ENCODE measurements at places on chromosomes 1 and 21.

DNA sequence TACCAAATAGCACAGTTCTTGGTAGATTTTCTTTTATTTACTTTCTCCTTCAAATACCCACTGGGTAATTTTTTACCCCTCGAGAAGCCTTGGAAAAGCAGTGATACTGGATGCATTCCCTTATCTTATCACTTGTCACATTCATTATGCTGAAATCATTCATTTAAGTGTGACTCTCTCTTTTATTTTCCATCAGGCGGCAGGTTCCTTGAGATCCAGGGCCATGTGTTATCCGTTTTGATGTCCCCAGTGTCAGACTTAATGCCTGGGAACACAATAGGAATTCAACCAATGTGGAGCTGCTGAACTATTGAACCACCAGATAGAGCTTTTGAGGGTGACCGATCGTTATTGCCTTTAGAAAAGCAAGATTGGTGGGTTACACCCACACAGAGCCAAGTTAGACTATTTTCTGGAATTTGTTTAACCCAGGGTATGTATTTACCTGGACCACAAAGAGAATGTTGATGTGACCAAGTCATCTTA is 51.5 kb upstream of the ATP5PO start:
- DNase-seq = no peak

DNA sequence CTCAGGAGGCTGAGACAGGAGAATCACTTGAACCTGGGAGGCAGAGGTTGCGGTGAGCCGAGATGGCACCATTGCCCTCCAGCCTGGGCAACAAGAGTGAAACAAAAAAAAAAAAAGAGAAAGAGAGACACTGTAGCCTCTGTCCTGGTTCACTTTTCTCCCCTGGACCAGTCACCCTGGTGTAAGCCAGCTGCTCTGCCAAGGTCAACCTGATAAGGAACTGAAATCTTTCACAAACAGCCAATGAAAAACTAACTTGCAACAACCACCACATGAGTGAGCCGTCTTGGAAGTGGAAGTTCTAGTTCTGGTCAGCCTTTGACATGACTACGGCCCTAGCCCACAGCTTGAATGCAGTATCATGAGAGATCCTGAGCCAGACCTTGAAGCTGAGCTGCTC is 36.8 kb upstream of the CXADR start:
- no peak for DNase-seq

DNA sequence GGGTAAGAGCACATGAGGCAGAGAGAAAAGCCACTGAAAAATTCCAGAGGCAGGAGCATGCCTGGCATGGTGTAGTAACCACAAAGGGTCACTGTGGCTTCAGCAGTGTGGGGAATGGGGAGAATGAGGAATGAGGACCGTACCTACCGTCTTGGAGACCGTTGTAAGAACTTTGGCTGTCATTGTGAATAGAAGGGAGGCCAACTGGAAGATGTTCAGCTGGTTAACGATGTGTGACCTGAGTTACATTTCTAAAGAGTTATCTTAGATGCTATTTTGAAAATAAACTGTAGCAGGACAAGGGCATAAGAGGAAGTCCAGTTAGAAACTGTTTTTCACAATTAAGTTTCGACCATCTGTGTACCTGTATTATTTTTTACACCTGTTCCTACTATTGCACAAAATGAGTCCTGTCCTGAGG is 365.5 kb upstream of the SGIP1 start:
- DNase-seq = no peak

DNA sequence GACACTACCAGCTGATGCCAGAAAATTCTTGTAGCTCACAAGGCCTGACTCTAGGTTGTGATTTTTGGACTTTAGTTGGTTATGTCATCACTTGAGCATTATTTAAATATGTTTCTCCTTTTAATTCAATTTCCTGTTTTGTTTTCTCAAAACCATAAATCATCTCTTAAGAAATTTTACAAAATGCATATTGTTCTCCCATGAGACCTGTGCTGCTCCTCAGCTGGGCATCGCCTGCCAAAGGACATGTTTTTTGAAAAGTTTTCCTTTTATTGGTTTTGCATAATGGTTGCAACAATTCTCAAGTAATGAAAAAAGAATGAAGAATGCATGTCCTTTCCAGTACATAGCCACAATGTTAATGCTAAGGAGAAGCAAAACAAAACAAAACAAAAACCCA is 204.7 kb upstream of the LYPLAL1 start:
- no peak for DNase-seq

- DNase-seq = no peak
Measured at GRCh38 chr1:17875171-17875881, 120.2 kb downstream of the ACTL8 start.

DNA sequence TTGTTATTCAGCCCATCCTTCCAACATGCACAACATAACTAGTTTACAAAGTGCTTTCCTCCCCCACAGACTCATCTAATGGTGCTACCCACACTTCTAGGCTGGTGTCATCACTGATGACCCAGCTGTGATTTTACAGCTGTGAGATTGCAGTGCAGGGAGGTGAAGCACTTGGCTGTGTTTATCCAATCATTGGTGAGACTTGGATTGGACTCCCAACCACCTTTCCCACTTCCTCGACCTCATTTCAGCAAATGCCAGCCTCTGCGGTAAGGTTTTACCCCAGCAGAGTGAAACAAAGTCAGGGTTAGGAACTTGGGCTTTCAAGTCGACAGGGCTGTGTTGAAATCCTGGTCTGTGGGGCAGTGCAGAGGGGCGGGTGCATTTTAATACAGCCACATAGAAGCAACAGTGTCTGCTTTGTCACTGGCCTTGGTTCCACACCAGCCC is 22.1 kb downstream of the ECHDC2 start:
- no peak for DNase-seq

DNA sequence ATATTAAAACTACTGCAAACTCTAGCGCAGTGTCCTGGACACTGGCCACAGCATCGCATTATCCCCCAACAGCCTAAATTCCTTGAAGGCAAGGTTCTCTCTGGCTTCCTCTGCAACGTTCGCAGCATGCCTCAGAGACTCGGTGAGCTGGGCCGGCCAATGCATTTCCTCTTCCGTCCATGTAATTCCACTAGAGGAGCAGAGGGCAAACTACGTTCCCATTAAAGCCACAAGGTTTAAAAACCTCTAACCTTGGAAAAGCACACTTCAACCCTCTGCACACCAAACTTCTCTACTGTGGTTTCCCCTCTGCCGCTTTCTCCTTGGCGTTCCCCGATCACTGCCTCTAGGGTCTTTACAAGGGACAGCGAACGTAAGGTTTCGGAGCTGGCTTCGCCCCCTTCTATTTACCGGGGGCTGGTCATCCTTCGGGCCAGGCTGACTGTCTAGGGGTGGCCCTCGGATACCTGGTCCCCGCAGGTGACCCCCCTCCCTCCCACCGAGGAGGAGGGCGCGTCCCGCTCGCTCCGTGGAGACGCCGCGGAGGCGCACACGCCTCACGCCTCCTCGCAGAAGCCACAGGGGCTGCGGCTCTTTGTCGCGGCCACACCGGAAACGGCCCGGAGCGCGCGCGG is 456 bp upstream of the SMYD2 start:
- DNase-seq = peak; percentile 31

GRCh38 chr21:34333121-34333739 is 30.6 kb upstream of the KCNE2 start:
- DNase-seq = no peak

GRCh38 chr1:234620272-234621126 is 10.5 kb upstream of the IRF2BP2 start:
- DNase-seq = no peak

GRCh38 chr1:176994931-176995596 is 169.4 kb downstream of the ASTN1 start:
- no peak for DNase-seq

DNA sequence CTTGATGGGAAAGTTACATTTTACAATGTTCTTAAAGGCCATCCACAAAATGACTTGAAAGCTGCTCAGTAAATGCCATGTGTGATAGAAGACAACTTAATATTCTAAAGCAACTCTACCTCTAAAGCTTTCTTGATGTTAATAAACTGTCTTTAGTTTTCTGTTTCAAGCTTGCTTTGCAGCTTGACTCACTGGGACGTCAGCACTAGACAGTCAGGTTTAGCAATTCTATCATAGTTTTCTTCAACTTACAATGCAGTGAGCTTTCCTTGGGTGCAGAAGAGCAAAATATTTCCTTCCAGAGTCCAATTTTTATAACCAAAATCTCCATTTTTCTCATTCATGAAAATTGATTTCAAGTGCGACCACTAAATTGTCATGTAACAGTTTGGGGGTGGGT is 273.1 kb downstream of the NTNG1 start:
- DNase-seq = no peak

GRCh38 chr1:10171105-10171767 is 39.1 kb upstream of the KIF1B start:
- no peak for DNase-seq

- no peak for DNase-seq
Measured at GRCh38 chr1:117629625-117630422, 24.0 kb downstream of the TENT5C start.

GRCh38 chr1:114130846-114131525 is 22.7 kb downstream of the SYT6 start:
- no peak for DNase-seq

DNA sequence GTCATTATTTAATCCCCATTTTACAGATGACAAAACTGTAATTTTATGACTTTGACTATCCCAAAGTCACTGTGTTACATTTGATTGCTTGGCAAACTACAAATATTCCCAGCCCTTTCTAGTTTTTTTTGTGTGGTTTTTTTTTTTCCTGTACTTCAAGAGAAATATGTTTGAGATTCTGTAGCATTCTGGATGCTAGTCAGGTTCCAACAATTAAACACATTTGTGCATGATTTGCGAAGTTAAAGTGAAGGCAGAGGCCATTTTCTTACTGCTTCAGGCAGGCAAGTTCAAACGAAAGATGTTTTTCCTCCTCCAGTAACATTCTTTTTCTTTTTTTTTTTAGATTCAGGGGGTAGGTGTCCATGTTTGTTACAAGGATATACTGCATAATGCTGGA is 107.9 kb upstream of the SERTAD4 start:
- DNase-seq = no peak

DNA sequence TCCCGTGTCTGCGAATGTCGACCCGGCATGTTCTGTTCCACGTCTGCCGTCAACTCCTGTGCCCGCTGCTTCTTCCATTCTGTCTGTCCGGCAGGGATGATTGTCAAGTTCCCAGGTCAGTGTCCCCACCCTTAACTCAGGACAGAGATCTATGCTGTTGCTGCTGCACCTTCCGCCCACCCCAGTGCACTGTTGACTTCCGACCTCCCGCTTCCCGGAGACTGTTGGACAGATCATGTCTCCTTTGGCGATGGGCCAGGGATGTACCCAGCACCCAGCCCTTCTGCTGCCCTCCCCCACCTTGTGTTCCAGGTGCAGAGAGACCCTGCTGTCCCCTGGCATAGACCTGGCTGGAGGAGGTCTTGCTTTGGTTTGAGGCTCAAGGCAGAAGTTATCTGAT is 41.3 kb downstream of the TNFRSF8 start:
- no peak for DNase-seq

DNA sequence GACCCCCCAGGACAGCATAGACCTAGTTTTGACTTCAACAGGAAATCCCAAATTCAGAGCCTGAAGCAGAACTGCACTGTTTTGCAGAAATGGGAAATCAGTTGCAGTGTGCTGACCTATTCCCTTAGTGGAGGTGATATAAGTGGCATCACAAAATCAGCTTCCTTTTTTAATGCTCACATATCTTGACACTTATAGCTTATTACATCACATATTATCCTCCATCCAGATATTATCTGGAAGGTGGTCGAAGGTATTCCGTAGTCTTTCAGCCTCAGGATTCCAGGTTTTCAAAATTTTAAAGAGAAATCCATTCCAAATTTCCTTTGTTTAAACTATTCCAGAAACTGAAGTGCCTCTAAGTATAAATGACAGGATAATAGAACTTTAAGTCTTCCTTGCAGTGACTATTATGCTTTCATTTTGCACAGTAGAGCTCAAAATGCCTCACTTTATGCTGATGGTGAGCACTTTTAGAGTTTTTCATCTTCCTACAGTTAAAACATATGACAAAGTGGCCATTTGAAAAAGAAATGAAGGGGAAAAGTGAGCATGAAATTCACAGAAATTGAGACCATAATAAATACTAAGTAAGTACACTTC is 106.4 kb upstream of the DPYD start:
- no peak for DNase-seq

DNA sequence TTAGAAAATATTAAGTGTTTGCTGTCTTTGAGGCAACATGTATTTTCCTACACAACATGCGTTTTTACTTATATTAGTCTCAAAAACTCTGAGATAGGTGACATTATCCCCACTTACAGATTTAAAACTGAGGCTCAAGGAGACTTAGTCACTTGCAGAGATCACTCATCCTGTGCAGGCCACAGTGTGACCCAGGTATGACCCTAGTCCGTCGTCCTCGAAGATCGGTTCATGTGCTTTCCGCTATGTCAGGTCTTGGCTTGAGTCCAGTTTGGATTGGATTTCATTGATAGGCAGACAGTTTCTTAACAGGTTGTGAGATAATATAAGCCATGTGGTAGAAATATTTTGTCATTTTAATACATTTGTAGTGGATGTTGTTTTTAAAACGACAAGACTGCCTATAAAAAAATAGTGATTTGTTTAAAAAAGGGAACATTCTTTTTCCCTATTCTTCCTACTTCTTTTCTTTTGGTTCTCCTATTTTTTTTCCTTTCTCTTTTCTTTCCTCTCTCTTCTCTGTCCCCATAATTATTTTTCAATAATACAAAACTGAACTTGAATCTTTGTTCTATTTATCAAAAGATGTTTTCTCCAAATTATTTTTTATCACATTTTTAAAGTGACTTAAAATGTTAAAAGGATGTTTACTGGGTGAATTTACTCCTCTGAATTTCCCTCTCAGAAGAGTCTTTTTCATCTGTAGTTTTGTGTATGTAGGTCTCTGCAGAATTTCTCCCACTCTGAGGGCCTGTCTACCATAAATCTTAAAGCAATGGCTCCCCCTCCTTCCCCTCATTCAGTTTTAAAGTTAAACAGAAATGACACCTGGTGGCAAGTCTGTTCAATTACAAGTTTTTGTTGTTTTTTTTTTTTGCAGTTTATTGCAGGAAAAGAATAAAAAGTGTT is 81.8 kb downstream of the PHTF1 start:
- no peak for DNase-seq

GRCh38 chr1:208235982-208236761 is 8.0 kb downstream of the PLXNA2 start:
- DNase-seq = no peak

- no peak for DNase-seq
Measured at GRCh38 chr1:64826991-64827390, 82.1 kb downstream of the RAVER2 start.

- DNase-seq = no peak
Measured at GRCh38 chr1:163035446-163036249, 33.5 kb upstream of the RGS4 start.

- DNase-seq = no peak
Measured at GRCh38 chr21:33208534-33208933, 21.2 kb upstream of the IFNAR2 start.

DNA sequence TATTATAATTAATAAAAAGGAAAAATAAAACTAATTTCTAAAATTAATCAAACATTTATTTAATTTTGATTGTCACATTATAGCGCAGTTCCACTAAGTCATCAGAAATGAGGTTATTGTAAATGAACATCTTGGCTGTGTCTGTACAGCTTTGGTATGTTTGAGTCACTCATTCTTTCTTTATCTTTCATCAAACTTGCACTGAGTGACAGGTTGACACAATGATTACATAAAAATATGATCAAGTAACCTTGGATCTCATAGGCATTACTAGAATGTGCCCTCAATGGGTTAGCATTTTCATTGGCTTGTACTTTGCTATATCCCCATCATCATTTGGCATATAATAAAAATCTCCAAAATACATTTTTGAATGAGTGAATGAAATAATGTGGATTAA is 1353.2 kb upstream of the ADGRL2 start:
- DNase-seq = no peak

Data from stimulated activated CD8-positive, alpha-beta memory T cell treated with anti-CD3 and anti-CD28 coated beads, Interleukin-15, amount 100 ng/mL, for 24 hours (primary cell).